Right ventricle myocardium superior (tissue), 1 donor: ENCODE measurements at places on chromosomes 6 and 20.

DNA sequence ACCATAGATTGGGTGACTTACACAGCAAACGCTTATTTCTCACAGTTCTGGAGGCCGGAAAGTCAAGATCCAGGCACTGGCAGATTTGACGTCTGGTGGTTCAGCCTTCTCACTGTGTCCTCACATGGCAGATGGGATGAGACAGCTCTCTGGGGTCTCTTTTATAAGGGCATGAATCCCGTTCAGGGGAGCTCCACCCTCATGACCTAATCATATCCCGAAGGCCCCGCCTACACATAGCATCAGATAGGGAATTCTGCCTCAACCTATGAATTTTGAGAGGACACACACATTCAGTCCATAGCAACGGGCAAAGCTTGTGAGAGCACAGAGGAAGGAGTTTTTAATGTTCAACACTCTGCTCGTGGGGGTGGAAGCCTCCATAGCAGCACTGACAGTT lies 27.5 kb downstream of the DAAM2 start:
- DNase-seq, result no peak

GRCh38 chr6:228881-229651 lies 63.2 kb upstream of the DUSP22 start:
- no peak for DNase-seq

DNA sequence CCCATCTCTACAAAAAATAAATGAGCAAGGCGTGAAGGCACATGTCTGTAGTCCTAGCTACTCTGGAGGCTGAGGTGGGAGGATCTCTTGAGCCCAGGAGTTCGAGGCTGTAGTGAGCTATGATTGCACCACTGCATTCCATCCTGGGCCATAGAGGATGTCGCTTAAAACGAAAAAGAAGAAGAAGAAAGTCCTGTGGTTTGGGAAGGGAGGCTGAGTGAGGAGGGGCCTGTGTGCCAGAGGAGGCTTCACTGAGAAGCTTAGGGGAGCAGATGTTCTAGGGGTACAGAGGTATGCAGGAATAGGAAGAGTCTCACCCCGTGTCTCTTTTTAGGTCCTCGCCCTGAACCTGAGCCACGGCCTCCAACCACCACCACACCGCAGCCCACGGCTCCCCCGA lies 4.2 kb downstream of the MMP9 start:
- DNase-seq, result no peak

- DNase-seq, result no peak
Observed at GRCh38 chr20:51574248-51575033, 31.9 kb upstream of the NFATC2 start.

DNA sequence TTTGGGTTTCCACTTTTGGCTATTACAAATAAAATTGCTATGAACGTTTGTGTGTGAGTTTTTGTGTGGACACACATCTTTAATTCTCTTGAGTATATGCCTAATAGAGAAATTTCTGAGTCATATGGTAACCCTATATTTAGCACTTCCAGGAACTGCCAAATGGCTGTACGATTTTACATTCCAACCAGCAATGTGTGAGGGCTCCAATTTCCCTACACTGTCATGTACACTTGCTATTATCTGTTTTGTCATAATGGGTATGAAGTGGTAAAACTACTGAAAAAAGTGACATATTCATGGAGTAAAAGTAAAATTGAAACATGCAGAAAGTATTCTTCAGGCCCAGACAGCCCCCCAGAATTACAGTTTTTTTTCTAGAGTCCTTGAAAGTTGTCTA lies 59.6 kb upstream of the ESR1 start:
- DNase-seq, result no peak

- DNase-seq, result no peak
Observed at GRCh38 chr6:79239536-79240168, 5.2 kb upstream of the HMGN3 start.

DNA sequence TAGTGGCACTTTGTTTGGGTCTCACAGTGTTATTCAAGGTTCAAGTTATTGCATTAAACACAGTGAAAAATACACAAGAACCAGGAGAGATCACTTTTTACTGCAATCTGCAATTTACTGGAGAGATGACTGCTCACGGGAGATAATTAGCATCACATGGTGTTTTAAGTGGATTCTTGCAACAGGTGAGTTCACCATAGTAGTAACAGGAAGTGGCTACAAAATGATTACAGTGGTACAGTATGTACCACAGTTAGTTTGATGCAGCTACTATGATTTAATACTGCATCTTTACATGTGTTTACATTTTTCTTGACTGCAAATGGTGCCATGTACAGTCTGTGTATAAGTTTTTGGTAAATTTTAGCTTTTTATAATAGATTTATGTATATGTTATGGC lies 96.5 kb upstream of the SCP2D1 start:
- DNase-seq, result no peak
